NCI-H748 treated with DMSO at 0.1 percent for 48 hours (cell line): ENCODE measurements at places on chromosomes 4 and X.

- no peak for DNase-seq
These were observed 278 bp downstream of the RELL1 start for GRCh38 chr4:37685823-37686372.

GRCh38 chrX:153970357-153971123 lies 1.1 kb downstream of the HCFC1 start:
- no peak for DNase-seq

DNA sequence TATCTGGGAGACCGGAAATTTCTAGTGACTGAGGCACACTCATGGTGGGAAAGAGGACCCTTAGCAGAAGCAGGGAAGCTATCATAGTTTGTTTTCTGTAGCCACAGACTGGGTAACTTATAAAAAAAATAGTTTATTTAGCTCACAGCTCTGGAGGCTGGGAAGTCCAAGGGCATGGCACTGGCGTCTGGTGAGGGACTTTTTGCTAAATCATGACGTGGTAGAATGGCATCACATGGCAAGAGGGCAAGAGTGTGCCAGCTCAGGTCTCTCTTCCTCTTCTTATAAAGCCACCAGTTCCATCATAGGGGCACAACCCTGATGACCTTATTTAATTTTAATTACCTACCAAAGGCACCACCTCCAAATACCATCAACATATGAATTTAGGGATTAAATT lies 13.3 kb downstream of the APLN start:
- no peak for DNase-seq

DNA sequence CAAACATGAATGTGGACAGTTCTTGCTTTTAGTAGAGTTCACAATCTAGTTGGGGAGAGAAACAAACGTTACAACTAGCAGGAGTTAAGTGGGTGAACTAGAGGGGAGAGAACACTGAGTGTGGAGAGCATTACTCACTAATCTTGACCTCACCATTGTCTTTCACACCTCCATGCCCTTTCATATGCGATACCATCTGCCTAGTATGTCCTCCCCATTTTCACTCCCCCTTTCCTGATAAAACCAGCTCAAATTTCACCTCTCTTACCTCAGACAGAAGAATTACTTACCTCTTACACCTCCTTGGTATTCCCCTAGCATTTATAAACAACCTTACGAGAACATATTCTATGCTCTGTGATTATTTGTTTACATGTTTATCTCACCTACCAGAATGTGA lies 53.6 kb downstream of the LAS1L start:
- DNase-seq: no peak

DNA sequence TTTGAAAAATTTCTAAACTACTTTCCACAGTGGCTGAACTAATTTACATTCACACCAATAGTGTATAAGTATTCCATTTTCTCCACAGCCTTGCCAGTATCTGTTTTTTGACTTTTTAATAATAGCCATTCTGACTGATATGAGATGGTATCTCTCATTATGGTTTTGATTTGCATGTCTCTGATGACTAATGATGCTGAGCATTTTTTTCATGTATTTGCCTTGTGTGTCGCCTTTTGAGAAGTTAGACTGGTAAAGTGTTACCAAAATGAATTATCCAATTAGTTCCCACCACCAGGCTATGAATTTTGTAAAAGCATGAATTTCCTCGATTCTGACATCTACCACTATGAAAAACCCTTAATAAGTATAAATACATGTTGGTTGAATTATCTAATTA lies 242.2 kb upstream of the GK2 start:
- no peak for DNase-seq

- DNase-seq: peak; percentile 10
These were observed 14.9 kb upstream of the LOC101059915 start for GRCh38 chrX:71652405-71652804.

GRCh38 chr4:41715155-41715554 lies 33.4 kb downstream of the PHOX2B start:
- DNase-seq: no peak

DNA sequence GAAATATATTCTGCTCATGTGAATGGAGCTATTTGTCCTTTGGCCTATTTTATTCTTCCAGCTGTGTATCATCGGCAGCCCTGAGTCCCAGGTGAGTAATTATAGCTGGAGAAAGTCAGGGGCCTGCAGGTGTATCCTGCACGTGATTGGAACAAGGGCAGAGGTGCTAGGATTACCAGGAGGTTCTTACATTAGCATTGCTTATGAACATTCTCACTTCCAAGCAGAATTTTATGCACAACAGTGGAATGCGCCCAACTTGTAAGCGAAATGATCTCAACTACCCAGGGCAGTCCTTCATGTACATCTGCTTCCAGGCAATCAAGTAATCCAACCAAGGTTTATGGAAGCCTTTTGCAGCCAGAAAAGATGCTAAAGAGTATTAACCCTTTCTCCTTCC lies 68.9 kb upstream of the NRK start:
- no peak for DNase-seq

DNA sequence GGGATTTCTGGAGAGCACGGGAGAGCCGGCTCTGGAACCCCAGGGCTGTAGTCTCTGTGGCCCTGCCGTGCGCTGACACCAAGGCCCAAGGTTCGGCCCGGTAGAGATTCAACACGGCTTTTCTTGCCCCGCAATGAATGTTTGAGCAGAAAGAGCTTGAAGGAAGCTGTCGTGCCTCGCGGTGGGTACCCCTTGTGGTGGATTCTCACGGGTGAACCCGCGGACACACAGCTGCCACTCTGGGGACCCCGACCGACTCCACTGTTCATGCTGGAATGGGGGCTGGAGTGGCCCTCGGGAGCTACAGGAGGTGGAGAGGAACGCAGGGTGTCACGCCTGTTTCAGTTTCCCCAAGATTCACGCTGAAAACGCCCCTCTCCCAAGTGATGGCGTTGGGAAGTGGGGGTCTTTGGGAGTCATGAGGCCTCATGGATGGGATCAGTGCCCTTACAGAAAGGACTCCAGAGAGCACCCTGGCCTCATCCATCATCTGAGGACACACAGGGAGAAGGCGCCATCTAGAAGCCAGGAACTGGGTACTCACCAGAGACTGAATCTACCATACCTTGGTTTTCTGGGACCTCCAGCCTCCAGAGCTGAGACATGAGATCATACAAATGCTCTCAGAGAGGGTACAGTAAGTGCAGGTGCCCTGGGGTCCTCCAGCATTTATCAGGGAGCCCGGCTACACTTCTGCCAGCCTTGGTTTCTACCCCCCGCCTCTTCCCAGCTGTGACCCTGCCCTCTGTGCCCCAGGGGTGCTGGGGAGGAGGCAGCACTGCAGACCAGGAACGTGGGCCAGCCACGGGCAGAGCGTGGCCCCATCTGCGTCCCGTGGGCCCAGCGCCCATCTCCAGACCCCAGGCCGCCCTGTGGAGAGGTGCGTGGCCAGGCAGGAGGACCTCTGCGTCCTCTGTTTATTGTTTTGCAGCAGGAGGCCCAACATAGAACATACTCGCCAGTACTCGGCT lies 6.4 kb downstream of the SLC25A6 start:
- no peak for DNase-seq

GRCh38 chrX:10485326-10485725 lies 135.1 kb downstream of the MID1 start:
- no peak for DNase-seq

DNA sequence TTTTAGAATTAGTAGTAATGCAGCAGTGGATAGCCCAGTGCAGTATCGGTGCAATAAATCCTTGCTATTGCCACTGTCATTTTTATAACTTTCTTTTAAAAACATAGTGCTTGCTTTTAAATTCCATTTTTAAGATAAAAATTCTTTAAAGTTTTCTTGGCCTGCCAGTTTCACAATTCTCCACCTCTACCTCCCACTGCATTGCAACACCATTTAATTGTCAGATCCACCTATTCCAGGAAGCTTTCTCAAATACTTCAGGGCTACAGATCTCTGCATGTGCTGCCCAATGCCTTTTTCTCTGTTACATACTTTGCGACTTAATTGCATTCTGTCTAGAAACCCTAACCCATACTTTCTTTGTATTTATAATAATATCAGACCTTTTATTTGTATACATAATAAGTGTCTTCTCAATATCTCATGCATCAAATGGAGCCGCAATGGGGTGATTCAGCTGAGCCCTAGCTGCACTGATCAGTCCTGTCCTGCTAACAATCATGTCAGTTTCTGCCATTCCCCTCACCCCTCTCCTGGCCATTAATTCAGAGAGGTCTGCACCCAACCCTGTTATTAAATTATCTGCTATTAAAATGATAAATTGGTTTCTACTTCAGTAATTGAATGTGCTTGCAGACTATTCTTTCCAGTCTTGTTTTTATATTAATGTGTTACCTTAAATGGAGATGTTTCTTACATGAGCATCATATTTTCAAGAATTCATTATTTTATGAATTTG lies 193.1 kb downstream of the SLIT2 start:
- DNase-seq: no peak

DNA sequence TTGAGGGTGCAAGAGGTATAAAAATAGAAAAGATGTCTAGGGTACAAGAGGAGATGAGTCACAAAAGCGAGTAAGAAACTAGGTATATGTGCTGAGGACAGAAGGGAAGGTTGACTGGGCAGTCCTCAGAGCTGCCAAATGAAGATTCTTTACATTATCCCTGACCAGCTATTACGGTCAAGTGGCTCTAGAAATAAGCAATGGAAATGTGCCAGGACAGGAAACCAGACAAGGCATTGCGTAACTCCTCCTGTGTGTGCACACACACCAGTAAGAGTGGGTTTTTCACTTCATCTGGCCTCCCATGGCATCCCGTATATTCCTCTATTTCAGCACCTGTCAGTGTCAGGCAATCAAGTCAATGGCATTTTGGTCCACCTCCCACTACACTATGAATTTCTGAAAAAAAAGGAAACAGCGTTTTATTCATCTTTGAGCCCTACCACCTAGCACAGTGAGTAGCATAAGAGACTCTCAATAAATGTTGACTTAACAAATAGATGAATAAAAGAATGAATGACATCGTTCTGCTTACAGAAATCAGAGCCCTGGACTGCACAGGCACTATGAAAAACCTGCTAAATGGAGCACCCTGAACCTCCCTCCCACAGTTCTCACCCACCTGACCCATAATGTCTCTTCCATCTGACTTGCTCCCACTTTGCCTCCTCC lies 62.6 kb upstream of the KLF3 start:
- peak; percentile 85 for DNase-seq

GRCh38 chr4:142781114-142781513 lies 65.0 kb downstream of the INPP4B start:
- no peak for DNase-seq

- DNase-seq: no peak
These were observed 13.1 kb downstream of the SLC25A5 start for GRCh38 chrX:119481323-119481801.

DNA sequence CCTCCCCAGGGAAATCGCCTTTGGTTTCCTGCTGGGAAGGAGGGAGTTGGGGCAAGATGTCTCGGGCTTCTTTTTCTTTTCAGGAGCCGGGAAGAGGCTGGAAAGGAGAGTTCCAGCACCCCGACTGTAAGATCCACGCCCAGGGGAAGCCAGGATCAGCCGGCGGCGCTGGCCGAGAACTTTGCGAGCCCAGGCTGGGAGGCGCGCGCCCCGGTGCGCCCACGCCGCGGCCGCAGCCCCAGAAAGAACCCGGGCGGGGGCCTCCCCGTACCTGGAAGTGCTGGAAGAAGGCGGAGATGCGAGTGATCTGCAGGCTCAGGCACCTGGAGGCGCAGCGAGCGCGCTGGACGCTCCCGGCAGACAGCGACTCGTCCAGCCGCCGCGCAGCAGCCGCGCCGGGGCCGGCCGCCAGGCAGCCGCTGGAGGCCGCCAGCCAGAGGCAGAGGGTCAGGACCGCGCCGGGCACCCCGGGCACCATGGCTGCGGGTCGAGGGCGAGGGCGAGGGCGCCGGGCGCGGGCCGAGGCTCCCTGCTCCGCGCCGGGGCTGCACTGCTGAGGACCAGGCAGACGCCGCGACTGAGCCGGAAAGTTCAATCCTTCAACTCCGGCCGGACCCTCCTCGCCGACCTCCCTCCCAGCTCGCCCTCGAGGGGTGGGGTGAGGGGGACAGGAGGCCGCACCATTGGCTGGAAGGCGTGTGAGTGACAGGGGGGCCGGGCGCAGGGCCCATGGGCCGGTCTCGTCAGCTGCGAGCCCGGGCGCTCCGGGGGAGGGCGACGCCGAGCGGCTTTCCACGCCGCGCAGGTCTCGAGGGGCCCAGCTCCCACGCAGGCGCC lies at the start of gene ANOS1:
TSS of gene ANOS1 (minus strand) at position 579 of the 837 bp plus-strand sequence. CDS start at position 478, 101 bp downstream.
- peak; percentile 47 for DNase-seq

DNA sequence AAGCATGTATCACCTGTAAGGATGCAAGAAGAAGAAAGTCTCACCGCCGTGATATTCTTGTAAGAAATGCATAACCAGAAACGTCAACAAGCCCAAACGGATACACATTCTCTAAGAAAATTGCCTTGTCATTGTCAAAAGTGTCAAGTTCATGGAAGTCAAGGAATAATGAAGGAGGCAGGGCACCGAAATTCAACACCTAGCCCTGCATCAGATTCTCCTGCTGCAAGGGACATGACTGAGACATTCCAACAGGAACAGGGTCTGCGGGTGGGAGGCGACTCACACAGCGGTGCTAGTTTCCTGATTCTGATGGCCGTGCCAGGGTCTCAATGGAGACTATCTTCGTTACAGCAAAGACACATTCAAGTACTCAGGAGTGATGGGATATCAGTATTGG lies 26.7 kb downstream of the IRF2 start:
- DNase-seq: no peak

DNA sequence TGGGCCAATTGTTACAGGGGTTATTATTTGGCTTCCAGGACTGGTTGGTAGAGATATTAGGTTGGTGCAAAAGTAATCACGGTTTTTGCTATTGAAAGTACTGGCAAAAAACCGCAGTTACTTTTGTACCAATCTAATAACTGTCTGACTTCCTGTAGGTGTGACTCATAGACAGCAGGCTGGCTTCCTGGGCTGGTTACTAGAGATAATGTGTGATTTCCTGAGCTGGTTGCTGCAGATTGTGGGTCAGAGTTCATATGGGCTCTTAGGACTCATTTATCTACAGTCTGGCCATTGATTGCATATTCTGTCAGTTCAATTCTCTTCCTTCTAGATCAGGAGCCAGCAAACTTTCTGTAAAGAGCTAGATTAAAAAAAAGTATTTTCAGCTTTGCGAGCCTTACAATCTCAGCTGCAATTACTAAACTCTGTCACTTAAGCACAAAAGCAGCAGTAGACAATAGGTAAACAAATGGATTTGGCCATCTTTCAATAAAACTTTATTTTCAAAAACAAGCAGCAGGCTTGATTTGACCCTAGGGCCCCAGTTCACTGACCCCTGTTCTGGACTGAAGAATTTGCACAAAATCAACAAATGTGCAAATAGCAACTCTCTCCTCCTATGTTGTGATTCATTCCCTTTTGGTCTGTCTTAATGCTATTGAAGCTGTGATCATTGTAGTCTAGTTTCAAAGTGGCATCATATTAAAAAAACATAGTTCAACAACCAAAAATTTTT lies 50.8 kb upstream of the BOD1L1 start:
- DNase-seq: no peak

GRCh38 chr4:151489462-151490203 lies 80.7 kb downstream of the FHIP1A start:
- no peak for DNase-seq
